ENCODE measurements at places on chromosomes 13 and 19.

DNA sequence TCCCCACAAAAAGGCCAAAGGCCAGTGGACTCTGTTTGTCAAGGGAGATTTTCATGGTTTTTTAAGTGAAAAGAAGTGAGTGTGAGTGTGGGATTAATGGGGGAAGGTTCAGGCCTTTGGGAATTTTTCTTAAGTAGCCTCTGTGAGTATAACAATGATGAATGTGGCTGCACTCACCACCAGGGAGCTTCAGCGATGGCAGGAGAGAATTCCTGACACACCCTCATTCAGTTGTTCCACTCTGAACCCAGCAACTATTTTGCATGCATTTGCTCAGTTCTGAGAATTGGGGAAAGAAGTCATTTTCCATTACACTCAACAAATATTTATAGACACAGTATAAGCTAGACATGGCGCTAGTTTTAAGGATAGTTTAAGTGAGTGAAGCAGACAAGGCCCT lies 117.9 kb downstream of the CCNA1 start:
- DNase-seq: no peak

DNA sequence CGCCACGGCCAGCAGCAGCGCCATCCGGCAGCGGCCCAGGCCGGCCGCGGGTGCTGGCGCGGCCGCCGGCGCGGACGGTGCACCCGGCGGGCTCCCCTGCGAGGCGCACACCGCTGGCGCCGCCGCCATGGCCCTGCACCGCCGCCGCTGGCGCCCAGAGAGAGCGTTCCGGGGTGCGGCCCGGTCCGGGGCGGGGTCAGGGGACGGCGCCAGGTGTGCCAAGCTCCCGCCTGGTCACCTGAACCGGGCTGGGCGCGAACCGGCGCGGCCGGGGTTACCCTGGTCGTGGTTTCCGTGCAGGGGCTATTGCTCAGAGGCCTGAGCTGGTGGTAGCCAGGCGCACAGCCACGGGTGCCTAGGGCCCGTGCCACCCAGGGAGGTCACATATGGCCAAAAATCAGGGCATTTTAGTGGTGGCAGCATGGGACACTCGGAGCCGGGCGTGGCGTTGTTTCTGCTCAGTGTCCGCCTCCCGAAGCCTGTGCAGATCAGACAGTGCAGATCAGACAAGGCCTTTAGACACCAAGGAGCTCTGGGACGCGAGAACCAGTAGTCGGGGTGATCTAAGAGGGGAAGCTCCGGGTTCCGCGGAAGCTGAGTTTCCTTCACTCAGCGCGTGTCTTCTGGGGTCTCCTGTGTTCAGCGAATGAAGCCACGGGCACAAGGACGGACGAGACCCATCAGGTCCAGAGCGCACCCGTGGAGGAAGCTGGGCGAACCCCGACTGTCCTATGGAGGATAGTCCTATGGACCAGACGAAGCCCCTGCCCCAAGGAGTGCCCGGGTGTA lies at the start of gene TMEM238:
TMEM238 (minus strand) TSS at position 162 of the 789 bp plus-strand sequence; CDS start at position 129, 33 bp downstream.
- no peak for DNase-seq

DNA sequence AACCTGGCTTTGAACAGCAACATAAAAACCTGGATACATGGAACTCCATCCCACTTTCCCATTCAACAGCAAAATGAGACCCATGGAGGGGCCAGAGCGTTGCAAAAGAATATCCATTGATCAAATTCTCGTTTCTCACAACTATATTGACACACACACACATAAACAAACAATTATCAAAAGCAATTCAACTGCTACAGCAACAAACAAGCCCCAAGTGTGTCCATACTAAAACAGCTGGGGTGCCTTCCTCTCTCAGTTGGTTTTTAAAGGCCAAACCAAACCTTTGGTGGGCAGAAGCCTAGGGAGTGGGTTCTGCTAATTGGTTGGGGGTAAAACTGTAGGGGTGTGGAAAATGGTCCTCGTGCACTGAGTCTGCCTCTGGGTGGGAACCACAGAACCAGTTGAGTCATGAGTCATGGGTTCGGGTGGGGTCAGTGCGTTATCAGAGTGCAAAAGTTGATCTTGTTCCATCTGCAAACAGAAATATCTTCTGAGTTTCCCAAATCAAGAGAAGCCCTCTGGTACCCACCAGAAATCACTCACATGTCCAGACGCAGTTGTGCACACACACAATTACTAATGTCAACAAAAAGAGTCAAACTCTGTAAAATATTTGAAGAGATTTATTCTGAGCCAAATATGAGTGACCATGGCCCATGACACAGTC lies 18.5 kb downstream of the GPR42 start:
- DNase-seq: no peak

- no peak for DNase-seq
These were observed 221.1 kb downstream of the ITGBL1 start for GRCh38 chr13:101673360-101674105.

GRCh38 chr13:44972956-44973581 lies 16.2 kb downstream of the NUFIP1 start:
- peak; percentile 35 for DNase-seq

DNA sequence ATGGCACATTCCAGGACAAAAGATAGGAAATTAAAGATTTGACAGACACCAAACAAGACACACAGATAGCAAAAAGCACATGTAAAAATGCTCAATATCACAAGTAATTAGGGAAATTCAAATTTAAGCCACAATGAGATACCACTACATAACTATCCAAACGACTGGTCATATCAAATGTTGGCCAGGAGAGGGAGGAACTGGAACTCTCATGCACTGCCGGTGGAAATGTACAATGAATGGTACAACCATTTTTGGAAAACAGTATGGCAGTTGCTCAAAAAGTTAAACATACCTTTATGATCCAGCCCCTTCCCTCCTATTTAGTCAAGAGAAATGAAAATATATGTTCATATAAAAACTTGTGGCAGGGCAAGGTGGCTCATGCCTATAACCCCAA lies 36.8 kb upstream of the CYP2S1 start:
- DNase-seq: no peak

GRCh38 chr13:44808185-44808584 lies 181.1 kb downstream of the NUFIP1 start:
- DNase-seq: no peak

- DNase-seq: peak; percentile 27
These were observed 88.8 kb downstream of the GNG7 start for GRCh38 chr19:2613507-2614295.
